ENCODE measurements at places on chromosomes 3 and 15.

DNA sequence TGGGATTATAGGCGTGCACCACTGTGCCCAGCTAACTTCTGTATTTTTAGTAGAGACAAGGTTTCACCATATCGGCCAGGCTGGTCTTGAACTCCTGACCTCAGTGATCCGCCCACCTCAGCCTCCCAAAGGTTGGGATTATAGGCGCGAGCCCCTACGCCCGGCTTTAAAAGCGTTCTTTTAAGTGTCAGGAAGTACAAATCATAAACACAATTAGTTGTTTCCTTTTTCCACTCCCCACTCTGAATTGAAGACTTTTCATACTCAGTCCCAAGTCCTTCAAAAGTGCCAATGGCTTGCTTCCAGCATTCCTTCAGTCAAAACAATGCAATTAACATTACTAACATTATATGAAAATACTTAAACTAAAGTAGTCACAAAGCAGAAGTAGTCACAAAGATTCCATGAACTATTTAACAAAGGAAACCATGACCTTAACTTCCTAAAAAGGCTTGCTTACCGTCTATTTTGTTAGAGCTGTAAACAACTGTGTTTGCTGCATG, 8.1 kb downstream of the WDR82 start:
- no peak for DNase-seq

DNA sequence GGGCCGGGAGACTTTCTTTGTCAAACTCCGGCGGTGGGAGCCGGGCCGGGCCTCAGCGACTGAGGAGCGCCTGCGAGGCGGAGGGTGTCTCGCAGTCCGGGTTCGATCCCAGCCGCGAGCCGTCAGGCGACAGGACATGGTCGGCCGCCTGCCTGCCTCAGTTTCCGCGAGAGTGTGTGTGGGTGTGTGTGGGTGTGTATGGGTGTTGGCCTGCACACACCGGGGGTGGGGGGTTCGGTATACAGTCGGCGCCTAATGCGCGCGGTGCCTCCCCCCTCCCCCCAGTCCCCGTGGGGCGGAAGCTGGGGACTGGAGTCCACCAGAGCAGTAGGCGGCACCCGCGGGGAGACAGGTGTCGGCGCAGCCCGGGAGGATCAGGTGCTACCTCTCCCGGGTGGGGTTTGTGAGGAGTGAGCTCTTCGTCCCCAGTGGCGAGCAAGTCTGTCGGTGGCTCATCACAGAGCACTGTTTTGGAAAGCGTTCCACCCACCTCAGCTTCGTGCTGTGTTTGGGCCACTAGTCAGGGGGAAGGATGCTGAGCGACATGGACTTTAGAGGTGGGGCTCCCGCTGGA, 246.3 kb downstream of the GOLGA6L6 start:
- DNase-seq, result peak; percentile 76

DNA sequence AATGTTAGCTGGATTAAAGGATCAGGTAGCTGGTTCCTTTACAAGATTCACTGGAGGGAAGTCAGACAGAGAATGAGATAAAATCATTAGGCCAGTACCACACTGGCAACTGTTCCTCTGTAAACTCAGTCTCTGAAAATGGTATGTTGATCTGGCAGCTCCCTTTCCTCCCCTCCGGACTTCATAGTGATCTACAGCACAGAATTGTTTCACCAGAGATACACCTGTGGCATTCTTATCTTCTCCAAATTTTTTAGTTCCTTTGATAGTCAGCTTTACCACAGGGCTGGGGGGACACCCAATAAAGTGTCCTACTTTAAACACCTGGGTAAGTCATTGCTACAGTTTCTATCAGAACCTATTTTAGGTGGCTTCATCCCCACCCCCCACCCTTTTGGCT, 304.3 kb upstream of the KCNH8 start:
- DNase-seq, result no peak

GRCh38 chr3:143644370-143645089, 203.7 kb downstream of the SLC9A9 start:
- DNase-seq, result no peak

GRCh38 chr3:60298141-60298540, 953.1 kb downstream of the FHIT start:
- DNase-seq, result no peak

DNA sequence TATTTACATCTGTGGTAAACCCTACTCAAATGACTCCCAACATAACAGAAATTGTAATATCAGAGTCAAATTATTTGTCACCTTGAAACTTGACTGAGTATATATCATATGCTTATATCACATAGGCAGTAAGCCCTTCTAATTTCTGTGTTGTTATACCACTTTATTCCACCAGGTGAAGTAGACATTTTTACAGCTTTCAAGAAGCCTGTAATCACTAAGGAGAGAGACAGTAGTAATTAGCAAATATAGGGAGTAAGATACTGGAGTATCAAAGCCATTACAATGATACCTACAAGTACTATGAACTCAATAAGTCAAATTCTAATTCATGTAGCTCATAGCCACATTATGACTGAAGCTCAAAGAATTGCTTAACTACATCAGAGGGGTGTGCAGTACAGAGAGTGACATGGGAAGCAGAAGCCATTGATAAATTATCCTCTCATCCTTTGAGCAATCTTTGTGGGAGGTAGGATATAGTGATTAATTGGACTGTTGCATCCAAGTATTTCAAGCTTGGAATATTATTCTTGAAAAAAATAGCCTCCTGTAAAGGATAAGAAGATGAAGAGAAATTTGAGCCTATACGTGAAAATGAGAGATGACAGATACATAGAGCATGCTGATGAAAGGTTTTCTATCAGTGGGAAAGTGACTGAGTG, 1005.9 kb downstream of the ZPLD1 start:
- DNase-seq, result no peak

GRCh38 chr15:50543556-50543955, 2.9 kb downstream of the USP50 start:
- DNase-seq, result no peak

DNA sequence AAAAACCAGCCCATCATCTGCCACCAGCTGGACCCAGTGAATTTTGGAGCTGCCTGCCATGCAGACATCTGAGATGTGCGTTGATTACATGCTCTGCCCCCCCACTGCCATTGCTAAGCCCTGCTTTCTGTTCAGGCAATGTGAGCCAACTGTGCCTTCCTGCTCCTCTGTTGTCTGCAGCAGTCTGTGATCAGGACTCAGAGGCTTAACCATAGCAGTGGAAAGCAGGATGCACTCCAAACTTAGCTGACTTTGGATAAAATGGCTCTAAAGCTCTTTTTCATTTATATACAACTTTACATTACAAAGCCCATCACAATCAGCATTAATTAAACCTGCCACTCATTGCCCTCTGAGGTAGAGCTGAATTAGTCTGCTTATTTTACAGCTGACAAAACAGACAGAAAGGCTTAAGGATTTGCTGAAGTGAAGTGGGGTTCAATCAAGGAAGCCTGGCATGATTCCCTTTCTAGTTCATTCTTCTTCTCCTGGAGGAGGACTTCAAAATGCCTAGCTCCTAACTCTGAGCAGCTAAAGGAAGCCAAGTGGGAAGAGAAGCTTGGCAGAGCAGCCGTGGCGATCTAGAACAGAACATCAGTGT, 15.7 kb upstream of the RPS27L start:
- DNase-seq, result no peak

DNA sequence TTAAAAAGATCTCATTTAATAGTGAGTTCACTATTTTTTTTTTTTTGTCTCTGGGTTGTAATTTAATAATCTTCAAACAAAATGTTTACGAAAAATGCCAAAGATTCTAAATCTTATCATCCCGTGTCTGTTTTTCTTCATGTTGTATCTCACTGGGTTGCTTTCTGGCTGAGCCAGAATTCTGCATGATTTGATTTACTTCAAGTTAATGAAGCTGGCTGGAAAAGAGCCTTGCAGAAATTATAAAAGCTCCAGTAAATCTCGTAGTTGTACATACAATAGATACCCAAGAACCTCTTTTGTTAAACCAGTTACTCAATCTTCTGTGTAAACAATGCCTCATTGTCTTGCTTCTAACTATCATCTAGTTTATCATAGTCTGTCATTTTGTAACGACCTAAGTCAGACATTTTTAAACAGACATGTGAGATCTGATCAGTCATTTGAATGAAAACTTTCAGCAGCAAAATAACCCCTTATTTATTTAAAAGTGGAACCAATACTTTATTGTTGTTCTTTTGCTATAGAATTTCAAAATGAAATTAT, 249.0 kb downstream of the MCTP2 start:
- no peak for DNase-seq

DNA sequence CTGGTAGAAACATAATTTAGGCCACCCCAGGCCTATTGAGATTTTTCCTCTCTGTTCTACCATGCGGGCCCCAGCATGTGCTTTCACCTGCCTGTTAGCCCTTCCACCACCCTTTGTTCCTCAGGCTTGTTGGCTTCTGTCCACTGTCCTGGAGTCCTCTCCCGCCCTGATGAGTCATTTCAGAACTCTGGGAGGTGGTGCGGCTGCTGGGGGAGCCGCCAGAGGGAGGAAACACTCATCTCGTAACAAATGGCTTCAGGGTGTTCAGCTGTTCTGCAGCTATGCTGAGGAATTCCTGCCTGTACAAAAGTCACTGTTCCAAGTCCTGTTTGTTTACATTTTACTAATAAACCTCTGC, 36.3 kb downstream of the LRTM1 start:
- DNase-seq, result peak; percentile 82

DNA sequence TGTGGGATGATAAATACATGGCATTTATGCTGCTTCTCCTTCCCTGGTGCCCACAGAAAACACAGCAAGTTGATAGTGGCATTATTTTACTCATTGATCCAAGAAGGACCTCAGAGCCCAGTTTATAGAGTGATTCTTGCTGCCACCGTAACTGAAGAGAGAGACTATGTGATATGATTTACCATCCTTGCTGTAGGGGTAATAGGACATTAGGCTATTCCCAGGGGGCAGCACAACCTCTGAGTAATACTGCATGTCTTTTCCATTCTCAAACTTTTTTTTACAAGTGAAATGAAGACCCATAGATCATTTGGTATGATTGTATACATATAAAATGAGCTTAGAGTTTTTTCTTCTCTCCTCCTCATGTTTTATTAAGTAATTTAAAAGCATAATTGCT, 136.4 kb downstream of the ABI3BP start:
- no peak for DNase-seq

DNA sequence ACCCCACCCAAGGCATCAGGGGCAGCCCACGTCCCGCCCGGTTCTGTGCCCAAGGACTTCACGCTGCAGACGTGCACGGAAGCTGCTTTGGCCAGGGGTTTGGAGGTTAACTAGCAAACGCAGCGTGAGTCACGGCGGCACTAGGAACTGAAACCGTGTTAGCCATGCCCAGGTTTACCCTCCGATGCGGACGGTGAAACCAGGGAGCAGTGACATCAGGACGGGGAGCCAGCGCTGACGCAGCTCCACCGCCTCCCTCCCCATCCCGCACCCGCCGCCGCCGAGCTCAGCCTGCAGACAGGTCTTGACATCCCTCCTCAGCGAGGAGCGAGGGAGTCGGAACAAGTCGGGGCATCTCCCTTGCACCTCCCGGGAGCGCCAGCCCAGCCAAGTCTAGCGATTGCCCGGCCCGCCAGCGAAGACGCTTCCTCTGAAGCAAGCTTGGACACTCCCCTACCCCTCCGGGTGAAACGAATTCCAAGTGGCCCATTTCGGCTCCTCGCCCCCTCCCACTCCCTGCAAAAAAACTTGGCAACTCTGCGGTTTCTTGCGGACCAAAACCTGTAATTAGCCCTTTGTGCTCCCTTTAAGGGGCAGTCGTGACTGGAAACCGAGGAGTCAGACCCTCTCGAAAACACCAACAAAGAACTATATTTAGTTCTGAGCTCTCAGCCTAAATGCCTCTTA, 1.4 kb upstream of the RAP2B start:
- peak; percentile 88 for DNase-seq

- no peak for DNase-seq
These were observed 263.4 kb upstream of the KCNMB2 start for GRCh38 chr3:178272841-178273240.

DNA sequence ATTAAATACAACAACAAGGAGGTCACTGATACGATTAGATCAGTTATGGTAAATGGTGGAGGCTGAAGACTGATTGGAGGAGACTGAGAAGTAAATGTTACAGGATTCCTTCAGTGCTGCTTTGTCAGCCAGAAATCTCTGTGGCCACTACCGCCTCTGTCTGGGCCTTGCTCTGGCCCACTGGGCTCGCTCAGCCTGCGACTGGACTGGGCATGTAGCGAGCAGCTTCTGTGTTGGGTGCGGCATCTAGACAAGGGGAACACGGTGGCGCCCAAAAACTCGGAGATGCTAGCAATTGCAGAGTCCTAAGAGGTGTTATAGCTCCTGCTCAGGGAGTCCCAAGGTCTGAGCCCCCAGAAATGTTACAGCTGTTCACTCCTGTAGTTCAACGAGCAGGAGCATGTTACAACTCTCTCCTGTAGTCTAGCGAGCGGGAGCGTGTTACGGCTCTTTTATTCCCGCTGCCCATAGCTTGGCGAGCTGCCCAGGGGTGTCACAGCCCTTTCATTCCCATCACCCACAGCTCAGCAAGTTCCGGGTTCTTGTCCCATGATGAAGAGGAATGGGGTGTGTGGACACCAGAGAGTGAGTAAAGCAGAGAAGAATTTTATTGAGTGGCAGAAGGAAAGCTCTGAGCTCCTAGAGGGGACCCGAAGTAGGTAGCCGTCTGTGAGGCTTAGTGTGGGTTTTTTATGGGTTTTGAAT, 24.7 kb downstream of the SLC15A2 start:
- no peak for DNase-seq

DNA sequence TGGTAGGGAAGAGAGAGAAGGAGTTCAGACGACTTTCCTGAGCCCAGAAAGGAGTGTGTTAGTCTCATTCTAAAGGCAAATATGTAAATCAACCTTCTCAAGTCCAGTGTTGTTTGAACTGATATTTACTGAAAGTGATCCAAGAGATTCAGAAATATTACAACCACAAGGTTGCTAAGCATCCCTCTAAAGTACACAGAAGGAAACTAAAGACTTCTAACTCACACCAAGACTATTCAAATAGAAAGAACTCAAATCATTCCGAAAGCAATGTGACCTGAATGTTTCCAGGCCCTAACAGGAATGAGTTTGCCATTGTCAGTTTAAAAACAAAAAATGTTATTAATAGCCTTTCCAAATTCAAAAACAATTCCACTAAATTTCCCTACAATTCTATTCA, 56.9 kb upstream of the VGLL3 start:
- no peak for DNase-seq

- no peak for DNase-seq
These were observed 111.1 kb upstream of the FOXB1 start for GRCh38 chr15:59892985-59893384.

- no peak for DNase-seq
These were observed 164.8 kb downstream of the GRM7 start for GRCh38 chr3:7025581-7026300.
